ENCODE measurements at places on chromosomes 1 and 21. TPM values are rescaled to one million over a fixed set of nuclear protein-coding genes. Genes with fewer than 3 reads are reported as not detected.

- DNase-seq = no peak
Observed at GRCh38 chr1:244231572-244232315, 180.7 kb downstream of the ZBTB18 start.

DNA sequence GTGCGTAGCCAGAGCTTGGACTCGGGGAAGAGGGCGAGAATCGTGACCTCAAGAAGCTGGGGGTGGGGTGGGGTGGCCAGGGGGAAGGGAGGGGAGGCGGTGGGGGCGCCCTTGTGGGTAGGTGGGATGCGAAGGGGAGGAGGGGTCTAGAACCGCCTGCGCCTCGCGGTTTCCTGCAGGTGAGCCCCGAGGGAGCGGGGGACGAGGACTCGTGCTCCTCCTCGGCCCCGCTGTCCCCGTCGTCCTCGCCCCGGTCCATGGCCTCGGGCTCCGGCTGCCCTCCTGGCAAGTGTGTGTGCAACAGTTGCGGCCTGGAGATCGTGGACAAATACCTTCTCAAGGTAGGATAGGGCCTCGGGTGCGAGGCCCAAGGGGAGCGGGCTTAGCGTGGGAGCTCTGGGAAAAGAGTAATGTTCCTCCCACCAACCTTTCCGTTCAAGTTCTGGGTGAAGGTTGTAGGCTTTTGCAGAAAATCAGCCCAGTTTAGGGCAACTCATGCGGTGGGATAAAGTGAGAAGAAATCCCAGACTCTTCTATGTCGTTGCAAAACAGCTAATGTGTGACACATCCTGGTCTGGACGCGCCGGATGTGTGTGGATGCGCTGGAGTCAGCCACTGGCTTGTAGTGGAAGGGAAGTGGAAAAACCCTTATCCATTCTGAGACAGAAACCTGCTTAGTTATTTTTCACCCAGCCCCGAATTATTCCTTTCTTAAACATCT lies 2.9 kb downstream of the LHX8 start:
- no peak for DNase-seq

DNA sequence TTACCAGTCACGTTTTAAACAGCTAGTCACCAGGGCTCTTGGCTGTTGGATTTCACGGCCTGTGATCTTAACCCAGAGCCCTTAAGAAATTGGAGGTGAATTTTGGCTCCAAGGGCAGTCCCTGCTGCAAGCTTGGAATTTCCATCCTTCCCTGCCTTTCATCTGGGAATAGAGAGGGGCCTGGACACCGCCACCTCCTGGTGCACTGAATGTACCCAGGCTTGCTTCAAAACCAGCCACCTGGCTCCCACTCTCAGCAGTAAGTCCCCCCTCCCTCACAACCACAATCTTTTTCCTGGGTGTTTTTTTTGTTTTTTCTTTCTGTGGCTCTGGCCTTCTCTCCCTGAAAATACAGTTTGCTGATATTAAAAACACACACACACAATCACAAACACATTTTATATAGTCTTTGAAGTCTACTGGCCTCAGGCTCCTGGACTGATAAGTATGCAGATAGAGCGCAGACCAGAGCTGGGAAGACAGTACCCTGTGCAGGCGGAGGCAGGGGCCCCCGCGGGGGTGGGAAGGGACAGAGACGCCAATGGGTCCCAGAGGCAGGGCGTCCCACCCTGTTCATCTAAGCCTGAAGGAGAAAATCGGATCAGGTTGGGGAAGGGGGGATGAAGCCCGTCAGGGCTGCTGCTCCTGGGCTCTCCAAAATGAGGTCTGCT lies 65.8 kb upstream of the IGSF21 start:
- no peak for DNase-seq

DNA sequence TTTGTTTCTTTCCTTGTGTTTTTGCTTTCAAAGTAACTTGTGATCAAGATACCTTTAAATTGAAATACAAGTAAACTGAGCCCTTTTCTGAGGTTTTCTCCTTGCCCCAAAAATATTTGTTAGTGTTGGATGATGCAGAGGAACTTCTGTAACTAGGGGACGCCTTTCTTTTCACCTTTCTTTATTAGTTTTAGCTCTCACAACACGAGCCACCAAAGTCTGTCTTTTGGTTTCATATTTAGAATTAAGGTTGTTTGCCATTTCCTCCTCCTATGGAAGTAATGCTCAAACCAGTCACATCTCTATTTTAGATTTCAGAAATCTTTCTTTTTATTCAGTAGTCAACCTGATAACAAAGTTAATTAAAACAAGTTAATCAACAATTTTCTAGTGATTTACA lies 120.8 kb downstream of the ZP4 start:
- DNase-seq = no peak

DNA sequence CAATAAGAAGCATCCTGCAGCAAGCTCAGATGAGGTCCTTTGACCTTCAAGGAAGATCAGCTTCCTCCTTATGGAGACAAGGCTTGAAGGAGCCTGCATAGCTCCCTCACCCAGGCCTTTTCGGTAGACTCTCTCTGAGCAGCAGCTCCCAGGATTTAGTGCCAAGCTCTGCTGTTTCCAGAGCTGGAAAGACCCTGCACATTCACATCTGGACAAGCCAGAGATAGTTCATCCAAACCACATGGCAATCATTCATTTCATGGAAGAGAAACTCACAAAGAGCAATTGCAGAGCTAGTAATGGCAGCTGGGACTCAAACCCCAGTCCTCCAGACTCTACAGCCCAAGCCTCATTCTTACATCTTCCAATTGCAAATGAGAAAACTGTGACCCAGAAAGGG lies 76.4 kb upstream of the EDN2 start:
- no peak for DNase-seq

DNA sequence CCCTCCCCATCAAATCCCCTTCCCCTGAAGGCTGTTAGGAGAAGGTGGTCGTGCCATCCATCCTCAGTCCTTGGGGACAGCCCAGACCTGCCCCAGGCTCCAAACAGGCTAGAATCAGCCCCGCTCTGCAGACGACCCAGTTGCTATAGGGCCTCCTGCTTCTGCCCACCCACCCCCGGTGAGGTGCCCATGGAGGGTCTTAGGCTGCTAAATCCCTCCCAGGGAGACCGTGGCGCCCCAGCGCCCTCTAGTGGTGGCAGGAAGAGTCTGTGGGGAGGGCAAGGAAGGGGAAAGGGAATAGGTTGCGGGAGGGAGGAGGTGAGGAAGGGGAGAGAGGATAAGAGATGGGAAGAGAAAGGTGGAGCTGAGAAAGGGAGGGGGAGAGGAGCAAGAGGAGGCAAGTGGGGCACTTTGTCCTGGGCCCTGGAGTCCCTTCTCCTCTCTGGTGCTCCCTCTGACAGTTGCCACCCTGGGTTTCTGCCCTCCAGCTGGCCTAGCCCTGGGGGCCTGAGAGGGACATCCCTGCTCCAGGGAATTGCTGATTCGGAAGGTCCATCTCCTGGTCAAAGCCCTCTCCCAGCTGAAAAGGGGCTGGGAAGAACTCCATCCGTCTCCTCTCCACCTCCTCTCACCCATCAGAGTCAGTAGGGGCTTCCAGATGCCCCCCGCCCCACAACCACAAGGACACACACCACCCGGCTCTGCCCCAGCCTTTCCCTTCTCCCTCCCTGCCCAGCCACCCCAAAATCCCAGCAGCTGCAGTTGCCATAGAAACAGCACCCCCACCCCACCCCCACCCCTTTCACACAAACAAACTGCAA lies 55.4 kb downstream of the CAMK2N1 start:
- DNase-seq = peak; percentile 37

DNA sequence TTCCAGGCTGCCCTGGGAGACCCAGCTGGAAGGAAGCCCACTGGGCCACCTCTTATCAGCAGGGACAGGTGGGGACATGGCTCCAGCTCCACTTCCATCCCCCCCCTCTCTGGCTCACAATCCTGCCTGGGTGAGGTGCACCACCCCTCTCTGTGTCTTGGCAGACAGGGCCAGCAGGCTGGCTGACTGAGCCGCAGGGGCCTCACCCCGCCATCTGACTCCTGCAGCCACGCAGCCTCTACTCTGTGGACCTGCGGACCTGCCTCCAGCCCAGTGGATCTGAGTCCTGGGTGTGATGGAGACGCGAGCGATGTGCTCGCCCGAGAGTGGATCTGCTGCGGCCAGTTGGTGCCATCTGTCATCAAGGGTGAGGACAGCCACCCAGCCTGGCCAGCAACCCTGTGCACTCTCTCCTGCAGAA lies 30.1 kb downstream of the RCC2 start:
- DNase-seq = no peak

- DNase-seq = no peak
Observed at GRCh38 chr1:18139198-18139981, 31.8 kb downstream of the IGSF21 start.

GRCh38 chr1:79287982-79288381 lies 281.5 kb upstream of the ADGRL4 start:
- no peak for DNase-seq

- DNase-seq = no peak
Observed at GRCh38 chr1:169526120-169526832, 40.5 kb upstream of the SLC19A2 start.

DNA sequence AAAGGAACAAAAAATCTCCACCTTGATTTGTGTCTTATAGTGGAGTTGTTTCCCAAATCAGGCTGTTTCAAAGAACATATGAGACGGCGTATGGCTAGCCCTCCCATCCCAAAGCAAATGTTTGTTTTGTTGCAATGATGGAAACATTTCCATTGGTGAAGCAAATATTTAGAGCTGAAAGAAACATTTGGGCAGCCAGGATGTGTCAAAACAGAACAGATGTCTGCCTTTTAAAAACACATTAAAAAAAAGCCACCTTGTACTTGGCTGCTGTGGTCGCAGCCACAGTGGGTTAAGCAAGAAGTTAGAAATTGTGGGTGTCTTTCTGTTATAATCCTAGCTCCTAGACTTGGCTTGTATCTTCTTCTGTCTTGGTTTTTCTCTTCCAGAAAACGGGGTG lies 116.3 kb downstream of the PEX14 start:
- DNase-seq = no peak

GRCh38 chr1:160942926-160943325 lies 11.7 kb downstream of the ITLN2 start:
- no peak for DNase-seq

DNA sequence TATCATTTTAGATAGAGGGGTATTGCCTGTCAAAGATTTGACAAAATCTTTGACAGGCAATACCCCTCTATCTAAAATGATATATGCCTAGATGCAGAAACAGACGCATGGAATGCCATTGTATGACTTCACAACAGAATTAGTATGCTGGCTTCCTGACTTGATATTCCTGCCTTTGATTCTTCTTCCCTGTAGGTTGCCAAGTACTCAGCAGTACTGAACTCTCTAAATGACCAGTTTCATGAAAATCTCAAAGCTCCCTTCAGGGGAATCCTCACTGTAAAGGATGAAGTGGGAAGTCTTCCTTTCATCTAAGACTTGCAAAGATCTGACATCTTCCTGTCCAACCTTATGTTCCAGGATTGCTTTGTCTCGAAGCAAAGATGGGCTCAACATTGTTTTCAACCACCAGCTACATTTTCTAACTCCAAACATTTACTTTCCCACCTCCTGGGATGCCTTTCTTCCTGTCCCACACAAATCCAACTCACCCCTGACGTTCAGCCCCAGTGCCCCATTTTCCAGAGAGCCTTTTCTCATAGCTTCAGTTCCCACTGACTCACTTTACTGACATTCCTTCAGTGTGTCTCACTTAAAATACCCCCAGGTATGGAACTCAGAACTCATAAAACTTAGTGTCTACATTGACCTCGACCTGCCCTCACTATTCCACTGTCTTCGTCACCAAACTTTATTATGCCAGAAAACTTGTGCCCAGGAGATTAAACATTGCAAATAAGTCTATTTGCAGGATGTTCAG lies 67.3 kb upstream of the KCNJ6 start:
- no peak for DNase-seq

DNA sequence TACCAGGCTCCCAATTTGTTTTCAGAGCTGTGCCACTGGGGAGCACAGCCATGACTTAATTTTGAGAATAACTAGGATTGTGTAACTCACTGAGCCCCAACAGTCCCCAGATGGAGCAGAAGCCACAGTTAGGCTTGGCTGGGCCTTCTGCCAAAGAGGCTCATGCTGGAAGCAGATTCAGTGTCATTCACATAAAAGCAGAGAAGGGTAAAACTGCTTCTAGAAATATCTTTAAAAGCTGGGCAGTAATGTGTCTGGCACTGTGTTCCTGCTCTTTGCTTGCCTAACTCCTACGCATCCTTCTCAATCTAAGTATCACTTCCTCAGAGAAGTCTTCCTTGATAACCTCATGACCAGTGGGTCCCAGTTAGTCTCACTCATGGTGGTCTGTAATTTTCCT lies 20.3 kb downstream of the STK40 start:
- no peak for DNase-seq

DNA sequence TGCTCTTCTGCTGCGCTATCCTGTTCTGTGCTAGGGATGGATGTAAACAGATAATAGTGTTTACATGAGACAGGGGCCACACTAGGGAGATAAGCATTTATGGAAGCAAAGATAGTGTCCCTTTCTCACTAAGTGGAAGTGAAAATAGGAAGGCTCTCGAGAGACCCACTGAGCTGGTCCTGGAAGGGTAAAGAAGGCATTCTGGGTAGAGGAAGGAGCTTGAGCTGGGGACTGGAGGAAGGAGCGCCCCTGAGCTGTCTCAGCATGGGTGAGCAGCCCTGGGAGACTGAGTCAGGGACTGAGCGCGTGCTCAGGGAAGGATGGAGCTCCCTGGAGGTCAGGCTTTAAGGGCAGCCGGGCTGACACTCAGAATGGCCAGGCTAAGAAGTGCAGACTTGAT lies 93.3 kb downstream of the IGSF21 start:
- no peak for DNase-seq

DNA sequence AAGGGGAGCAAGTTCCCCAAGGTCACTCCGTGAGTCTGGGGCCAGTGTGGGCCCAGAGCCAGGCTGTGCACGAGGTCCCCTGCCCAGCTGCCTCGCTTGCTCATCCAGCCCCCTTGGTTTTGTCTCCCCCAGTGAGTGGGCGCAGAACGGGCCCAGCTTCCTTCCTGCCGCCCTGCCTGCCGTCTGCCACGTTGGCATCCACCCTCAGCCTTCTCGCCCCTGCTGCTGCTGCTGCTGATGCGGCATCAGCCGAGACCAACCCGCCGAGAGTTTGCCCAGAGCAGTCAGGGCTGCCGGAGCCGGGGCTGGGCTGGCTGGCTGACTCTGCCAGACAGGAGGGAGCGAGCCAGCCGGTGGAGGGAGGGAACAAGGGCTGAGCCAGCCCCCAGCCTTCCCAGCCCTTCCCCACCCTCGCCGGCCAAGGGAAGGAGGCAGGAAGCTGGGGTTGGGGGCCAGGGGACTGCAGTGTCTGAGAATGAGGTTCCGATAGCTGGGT lies 31.4 kb upstream of the WASF2 start:
- no peak for DNase-seq

DNA sequence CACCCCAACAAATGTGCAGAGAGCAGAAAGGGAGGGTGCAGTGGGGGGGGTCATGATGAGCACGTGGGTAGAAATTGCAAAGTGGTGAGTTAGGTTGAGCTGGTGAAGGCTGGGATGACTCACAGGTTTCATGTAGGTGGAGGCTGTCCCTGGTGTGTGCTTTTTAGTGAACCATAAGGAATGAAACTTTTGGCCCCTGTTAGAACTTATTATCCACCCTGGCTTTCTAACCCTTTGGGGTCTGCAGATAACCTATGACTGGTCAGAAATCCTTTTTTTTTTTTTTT lies 46.9 kb downstream of the DOP1B start:
- DNase-seq = no peak

The ADSS2 gene
- total RNA-seq = 52.4 TPM

The SLC9A1 gene
- total RNA-seq = 32.5 TPM

The CLDN19 gene
- total RNA-seq = 1.6 TPM

The CD52 gene
- total RNA-seq = 1.1 TPM

The LMOD1 gene
- total RNA-seq = 5.4 TPM

The COL8A2 gene
- total RNA-seq = 10.5 TPM

Data from mesothelial cell of epicardium (in vitro differentiated cells).